ENCODE measurements at places on chromosomes 7 and 10.

- no peak for DNase-seq
Observed at GRCh38 chr7:43756368-43757072, 2.0 kb upstream of the BLVRA start.

- no peak for DNase-seq
Observed at GRCh38 chr10:14891151-14891550, 12.5 kb downstream of the SUV39H2 start.

GRCh38 chr7:121480058-121480457 is 84.0 kb upstream of the FAM3C start:
- no peak for DNase-seq

DNA sequence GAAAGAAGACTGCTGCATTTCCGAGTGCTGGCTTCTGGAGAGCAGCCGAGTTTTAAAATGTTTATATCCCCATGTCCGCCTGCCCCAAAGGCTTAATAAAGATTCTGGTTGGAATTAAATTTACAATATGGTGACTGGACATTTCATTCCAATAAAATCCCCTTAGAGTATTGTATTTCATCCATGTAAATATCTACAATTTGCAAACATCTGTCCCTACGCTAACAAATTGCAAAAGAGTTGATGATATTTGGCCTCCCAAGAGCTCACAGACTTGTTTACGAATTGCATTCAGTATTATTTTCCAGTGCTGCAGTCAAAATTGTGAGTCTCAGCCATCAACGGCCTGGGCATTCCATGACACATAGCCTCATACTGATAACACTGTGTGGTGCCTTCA is 50.1 kb downstream of the PLEKHS1 start:
- no peak for DNase-seq

- no peak for DNase-seq
Observed at GRCh38 chr10:96670786-96671185, 49.5 kb downstream of the PIK3AP1 start.

GRCh38 chr7:103009466-103010185 is 65.0 kb downstream of the FBXL13 start:
- no peak for DNase-seq

DNA sequence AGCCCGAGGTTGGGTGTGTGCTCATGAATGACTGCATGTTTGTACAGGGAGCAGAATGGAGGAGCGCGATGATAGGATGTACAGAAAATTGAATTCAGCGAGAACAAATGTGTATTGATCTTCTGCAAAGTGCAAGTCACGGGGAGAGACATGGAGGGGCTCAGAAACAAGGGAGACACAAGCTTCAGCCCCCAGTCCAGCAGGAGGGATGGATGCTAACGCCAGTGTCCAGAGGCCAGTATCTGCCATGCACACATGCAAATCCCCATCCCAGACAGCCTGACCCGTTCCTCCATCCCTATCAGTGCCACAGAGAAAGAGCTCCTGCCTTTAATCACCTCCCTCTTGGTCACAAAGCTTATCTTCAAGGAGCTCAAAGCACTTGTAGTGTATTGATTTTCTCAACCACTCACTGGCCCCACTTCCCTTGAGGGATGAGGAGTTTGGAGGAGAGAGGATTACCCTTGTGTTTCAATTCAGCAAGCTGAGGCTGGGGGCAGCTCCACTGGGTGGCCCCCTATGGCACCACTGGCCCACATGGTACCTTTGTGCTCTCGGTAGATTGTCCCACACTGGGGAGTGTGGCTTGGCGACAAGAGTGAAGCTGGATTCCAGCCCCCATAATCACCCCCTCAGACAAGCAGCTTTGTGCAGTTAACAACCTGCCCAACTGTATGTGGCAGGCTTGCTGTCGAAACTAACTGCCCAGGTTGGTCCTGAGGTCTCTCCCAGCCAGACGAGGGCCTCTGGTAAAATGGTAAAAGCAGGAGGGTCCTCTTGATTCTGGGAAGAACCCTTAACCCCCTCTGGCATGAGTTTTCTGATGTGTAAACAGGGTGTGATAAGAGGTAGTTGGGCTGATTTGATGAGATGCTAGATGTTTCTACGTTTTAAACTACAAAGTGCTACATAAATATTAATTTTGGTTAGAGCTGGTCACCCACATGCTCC is 151.6 kb upstream of the UNC5B start:
- no peak for DNase-seq

DNA sequence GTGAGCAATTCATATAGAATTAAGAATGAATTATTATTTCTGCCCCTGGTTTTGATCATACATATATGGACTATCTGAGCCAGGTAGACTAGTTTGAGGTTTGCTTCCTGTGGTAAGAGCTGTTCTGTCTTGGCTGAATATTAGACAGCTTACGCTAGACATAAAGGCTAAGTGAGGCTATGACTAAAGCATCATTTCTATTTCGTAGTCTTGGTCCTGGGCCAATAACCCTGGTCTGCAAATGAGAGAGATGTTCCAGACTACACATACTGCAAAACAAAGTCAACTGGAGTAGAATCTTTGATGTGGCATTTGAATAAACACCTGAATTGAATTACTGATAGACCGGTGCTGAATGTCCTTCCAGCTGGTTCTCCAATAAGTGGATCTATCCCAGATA is 40.8 kb upstream of the CACNB2 start:
- DNase-seq: no peak

GRCh38 chr10:17423632-17424186 is 30.7 kb downstream of the ST8SIA6 start:
- no peak for DNase-seq

- no peak for DNase-seq
Observed at GRCh38 chr10:79028451-79029010, 40.2 kb upstream of the ZMIZ1 start.

- no peak for DNase-seq
Observed at GRCh38 chr10:102634686-102635085, 9.6 kb upstream of the TRIM8 start.
